ENCODE measurements at places on chromosomes 7 and 10.

DNA sequence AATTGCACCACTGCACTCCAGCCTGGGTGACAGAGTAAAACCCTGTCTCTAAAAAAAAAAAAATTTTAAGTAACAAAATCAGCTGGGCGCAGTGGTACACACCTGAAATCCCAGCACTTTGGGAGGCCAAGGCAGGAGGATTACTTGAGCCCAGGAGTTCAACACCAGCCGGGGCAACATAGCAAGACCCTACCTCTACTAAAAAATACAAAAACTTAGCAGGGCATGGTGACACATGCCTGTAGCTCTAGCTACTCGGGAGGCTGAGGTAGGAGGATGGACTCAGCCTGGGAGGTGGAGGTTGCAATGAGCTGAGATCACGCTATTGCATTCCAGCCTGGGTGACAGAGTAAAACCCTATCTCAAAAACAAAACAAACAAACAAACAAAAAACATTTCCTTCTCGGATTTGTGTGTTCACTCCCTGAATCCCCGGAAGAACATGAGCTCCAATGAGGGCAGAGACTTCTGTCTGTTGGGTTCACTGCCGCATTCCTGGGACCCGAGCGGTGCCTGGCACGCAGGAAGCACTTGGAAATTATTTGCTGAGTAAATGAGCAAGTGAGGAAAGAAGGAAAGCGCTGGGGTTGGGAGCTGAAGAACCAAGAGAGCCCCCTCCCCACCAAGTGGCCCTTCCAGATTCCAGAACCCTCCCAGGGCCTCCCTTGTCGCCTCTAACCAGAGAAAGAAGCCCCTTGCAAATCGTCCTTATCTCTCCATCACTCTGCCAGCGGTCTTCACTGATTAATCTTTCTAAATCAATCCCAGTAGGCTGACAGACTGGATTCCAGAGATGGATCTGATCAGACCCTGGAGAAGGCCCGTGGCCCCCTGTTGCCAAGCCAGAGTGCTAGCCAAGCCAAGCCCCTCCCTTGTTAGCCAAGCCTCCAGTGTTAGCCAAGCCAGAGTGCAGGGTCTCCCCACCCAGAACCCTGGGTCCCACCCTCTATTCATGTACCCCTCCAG lies 6.2 kb downstream of the TNRC18 start:
- peak; percentile 70 for DNase-seq

GRCh38 chr10:73909540-73910115 lies 1.3 kb upstream of the PLAU start:
- DNase-seq: no peak

- no peak for DNase-seq
These were observed 178.2 kb downstream of the COBL start for GRCh38 chr7:51138123-51139085.

- no peak for DNase-seq
These were observed 246.0 kb upstream of the NFE2L3 start for GRCh38 chr7:25906003-25906402.

DNA sequence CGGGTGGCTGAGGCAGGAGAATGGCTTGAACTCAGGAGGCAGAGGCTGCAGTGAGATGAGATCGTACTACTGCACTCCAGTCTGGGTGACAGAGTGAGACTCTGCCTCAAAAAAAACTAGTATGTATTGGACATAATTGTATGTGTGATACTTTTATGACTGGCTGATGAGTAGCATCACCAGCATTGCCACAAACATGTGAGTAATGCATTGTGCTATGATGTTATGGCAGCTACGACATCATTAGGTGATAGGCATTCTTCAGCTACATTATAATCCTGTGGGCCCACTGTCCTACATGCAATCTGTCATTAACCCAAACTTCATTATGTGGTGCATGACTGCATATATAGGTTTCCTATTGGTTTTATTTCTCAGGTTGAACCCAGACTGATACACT lies 352.4 kb downstream of the GALNT17 start:
- peak; percentile 85 for DNase-seq

GRCh38 chr7:141754939-141755338 lies 9.0 kb upstream of the TAS2R3 start:
- DNase-seq: peak; percentile 5

DNA sequence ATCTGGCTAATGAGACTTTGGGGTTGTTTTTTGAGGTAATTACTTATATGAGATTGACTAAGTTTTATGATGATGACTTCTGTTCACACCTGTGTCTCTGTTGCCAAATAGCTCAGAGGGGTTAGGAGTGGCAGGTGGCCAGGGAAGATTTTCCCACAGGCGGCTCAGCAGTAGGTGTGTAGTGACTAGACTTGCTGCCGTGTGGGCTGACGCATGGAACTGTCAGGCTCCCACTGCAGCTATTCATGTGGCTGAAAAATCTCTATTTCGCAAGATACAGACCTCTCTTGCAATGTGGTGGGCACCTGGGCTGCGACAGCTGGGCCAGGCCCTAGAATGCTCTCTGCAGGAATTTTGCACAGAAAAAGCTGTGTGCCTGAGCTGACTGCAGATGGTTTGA lies 1.4 kb downstream of the CPA4 start:
- DNase-seq: peak; percentile 79

- DNase-seq: no peak
These were observed 112.1 kb downstream of the DNAJC1 start for GRCh38 chr10:21891439-21891838.

DNA sequence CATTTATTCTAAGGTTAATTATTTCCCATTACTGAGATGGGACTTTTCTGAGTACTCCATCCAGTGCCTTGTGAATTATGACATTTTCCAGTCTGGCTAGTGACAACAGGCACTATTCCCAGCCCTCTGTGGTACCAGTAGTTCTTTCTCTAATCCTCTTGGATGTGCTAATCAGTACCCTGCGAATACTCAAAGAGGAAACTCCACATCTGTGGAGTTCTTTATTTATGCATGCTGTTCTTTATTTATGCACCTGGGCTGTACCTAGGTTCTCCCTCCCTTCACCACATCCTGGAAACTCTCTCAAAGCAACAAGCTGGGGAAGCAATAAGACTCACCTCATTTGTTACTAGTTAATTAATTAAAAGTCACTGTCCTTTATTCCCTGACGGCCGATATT lies 83.5 kb downstream of the TSPAN12 start:
- no peak for DNase-seq

DNA sequence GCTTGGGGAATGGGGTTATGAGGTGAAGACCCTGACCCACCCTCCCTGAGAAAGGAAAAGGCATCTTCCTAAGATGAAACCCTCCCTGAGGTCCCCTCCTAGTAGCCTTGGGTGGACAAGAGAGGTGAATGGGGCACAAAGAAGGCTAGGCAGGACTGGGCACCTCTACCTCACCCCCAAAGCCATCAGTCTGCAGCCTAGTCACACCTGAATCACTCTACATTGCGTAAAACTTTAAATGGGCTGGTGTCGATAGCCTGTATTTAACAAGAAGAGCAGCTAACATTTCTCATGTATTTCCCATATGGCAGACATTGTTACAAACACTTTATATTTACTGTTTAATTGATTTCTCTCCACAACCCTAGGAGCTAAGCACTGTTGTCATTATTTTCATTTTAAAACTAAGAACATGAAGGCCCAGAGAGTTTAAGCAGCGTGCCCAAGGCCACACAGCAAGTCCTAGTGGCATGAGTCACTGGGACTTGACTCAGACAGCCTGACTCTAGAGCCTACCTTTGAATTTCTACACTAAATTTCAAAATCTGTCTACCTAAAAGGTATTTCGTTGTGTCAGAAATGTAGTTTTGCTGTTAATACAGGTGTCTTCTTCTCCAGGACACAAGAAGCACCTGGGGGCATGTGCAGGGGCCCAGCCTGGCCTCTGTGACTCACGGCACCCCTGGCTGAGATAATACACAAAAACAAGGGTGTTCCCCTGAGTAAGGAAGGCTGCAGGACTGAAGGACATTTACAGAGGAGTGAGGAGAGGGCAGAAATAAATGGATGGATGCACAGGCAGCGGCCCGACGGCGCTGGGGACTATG lies 3.4 kb downstream of the AOC1 start:
- DNase-seq: no peak

- DNase-seq: no peak
These were observed 707.2 kb downstream of the MAGI2 start for GRCh38 chr7:78746301-78746700.

GRCh38 chr10:1022413-1022812 lies 3.2 kb downstream of the IDI2 start:
- no peak for DNase-seq

DNA sequence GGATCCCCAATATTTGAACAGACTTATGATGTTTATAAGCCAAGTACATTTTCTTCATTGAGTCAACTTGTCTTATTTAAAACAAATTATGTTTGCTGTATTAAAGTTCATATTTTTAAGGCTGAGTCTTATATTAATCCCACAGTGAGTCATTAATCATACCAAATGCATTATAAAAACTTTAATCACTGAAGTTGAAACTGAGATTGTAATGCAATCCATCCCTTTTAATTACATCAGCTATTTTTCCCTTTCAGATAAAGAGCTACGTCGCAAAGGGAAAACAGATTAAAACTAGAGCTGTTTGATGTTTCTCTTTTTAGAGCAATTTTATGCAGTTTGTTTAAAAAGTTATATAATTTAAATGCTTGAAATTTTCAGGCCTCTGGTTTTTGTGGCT lies 183.0 kb downstream of the ARID5B start:
- DNase-seq: peak; percentile 60

DNA sequence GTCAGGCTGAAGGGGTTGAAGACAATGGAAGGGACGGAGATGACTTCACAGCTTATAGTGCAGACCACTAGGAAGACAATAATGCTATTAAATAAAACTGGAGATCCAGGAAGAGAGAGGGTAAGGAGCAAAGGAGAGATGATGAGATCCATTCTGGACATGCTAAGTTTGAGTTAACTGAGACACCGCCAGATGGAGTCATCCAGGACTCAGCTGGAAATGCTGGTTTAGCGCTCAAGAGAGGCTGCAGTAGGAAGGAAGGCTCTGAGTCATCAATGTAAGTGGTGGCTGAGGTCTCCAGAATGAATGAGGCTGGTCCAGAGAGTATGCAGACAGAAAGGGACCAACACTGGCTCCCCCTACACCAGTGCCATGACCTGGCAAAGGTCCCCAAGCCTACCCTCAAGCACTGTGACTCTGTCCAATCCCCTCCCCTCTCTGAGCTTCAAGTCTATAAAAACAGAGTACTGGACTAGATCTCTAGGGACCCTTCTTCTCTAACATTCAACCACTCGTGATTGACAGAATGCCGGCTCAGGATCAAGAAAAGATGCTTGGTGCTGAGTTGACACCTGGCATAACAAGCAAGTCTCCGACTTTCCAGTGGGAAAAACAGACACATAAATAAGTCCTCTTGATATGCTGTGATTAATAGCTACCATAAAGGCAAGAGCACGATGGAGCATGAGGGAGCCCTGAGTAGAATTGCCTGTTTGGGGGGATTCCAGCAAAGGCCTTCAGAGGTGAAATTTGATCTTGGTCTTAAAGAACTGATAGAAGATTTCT lies 8.9 kb downstream of the GFRA1 start:
- DNase-seq: peak; percentile 45

DNA sequence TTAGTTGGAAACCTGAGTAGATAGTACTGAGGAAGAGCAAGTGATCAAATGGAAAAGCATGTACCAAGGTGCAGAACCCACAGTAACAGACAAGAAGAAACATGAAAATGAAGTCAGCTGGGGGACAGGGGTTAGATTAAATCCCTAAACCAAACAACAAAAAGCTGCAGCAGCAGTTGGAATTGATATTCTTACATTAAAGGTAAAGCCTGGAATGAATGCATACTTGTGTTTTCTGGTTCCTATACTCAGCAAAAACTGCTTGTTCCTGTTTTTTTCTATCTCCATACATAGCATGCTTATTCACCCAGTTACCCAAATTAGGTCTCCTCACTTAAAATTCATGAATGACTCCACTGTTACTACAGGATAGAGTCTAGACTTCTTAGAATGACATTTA lies 92.4 kb downstream of the TPST1 start:
- DNase-seq: peak; percentile 12

DNA sequence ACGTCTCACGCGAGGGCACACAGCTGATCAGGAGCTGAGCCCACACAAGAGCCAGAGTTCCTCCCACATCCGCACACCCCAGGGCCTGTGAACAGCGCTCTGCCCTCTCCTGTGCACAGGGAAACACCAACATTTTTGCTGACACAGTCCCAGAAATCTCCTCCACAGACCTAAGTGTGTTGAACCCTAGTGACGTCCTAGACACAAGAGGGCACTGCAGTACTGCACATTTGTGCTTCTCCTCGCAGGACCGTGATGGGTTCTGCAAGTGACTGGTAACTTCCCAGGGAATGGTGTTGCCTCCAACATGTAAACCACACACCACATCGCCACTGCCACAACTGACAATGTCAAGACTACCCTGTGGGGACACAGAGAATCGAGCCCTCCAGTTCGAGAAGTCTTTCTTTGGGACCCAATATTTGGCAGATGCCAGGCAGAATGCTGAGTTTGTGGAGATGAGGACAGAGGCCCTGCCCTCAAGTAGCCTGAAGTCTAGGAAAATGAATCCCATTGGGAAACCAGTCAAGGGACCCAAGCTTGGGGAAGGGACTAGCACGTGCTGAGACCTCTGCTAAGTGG lies 170.3 kb downstream of the PAXIP1 start:
- no peak for DNase-seq

DNA sequence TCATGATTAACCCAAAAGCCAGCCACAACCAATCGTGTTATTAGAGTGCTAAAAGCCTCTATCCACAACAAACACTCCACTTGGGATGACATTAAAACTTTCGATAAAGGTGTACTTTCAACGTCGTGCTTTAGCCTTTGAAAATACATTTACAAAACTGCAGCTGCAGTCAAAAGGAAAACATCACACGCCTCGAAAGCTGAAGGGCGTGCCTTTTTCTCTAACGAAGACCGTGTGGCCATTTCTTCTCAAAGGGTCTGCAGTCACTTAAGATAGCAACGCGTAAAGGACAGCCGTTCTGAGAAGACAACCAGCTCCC lies 1.1 kb downstream of the ARHGAP12 start:
- DNase-seq: no peak

DNA sequence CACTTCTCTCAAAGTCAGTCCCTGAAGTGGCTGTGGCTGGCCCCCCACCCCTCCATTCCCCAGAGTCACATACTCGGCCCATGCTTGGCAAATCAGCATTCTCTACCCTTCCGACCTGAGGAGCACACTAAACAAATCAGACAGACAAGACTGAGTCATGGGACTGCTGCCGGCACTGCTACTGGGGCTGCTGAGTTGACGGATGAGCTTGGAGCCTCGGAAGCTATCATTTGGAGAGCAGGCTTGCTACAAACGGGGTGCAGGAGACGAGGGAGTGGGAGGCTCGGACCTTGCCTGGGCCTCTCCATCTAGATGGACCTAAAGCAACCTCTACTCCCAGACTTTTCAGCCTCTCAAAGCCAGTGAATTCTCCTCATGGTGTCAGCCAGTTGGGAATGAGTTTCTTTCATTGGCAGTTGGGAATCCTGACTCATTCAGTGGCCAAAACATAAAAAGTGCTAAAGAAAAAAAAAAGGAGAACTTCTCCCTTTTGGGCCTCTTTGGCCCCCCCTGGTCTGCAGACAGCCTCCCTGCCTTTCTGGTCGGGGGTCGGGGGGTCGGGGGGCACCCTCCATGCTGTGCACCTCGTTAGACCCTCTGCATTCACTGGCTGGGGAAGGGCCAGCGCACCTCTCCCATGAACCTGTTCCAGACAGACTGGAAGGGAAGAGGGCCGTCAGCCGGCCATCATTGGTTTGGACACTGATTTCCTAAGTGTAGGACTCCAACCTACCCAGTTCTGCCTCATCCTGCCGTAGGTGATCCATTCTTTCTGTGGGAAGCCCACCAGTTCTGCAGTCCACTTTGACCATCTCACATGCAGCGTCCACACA lies 52.3 kb upstream of the COL13A1 start:
- DNase-seq: peak; percentile 79

Measured in fibroblast of skin of right biceps (primary cell).